ENCODE measurements at places on chromosomes 6 and 20.

DNA sequence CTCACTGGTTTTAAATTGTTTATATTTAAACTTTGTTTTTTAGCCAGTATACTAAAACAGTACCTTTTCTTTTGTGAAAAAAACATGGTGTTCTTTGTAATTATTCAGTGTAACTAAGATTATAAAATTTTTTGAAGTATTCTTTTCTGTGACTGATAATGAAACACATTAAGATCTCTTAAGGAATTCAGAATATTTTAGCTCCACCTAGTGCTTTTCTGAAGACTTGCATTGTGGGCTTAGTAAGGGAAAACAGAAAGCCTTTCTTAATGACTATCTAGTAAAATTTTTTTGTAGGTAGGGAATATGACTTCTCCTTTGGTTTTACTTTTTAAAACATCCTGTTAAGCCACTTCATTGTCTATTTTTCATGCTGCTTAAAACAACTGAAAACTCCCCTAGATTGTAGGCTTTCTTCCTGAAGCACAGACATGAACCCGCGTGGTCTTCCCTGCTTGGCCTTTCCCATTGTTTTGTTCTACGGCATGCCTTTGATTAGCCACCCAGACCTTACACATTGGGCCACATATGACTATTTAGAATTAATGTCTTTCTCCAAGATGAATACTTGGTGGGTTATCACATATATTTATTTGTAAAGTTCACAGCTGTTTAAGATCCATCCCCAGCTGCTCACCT, 72.1 kb downstream of the AFDN start:
- no peak for DNase-seq

DNA sequence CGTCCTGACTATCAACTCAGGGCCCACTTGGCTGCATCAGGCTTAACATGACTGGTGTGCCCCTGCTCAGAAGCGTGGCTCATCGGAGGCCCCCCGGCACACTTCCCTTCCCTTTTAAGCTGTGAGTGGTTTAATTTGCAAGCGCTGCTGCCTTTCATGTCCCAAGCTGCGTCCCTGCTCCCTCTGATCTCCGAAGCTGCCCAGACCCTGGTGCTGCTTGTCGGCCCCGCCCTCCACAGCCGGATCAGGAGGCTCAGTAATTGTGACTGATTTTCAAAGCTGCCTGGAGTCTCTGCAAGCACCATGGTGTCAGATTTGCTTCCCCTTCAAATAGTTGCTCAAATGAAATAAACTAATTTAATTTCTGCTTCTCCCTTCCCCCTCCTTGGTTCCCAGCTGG, 71.1 kb downstream of the CDH22 start:
- DNase-seq = no peak

GRCh38 chr6:105966481-105966880, 119.7 kb upstream of the PRDM1 start:
- DNase-seq = no peak

GRCh38 chr20:59765599-59766177, 161.3 kb downstream of the PHACTR3 start:
- DNase-seq = no peak

DNA sequence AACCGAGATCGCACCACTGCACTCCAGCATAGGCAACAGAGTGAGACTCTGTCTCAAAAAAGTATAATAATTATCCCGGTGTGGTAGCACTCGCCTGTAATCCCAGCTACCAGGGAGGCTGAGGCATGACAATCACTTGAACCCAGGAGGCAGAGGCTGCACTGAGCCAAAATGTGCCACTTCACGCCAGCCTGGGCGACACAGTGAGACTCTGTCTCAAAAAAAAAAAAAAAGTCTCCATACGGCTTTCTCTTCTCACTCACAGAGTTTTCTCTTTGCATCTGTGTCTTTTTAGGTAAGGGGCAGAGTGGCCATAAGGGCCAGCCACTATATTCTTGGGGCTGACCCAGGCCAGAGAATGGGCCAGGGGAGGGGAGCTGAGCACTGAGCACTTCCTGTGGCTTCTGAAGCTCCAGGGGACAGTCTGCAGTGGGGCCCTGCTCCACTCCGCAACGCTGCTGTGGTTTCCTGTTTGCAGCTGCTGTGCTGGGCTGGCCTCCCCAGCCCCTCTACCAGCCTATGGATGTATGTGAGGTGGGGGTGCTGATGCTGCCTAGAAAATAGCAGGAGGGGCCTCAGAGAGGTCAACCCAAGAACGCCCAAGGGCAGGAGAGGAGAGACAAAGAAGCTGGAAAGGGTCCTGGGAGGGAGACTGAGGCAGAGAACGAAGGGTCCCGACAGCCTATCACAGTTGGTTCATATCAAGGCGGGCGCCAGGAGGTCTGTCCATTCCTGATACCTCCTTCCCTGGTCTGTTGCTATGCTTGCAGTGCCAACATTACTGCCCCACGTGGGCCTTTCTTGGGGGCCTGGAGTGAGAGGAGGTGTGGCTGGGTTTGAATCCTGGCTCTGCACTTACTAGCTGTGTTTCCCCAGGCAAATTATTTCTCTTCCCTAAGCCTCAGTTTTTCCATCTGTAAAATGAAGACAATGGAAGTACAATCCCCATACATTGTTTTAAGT, 16.0 kb downstream of the SLA2 start:
- no peak for DNase-seq
